M059J (cell line): ENCODE measurements at places on chromosomes 3 and 15. TPM values are rescaled to one million over a fixed set of nuclear protein-coding genes. Genes with fewer than 3 reads are reported as not detected.

DNA sequence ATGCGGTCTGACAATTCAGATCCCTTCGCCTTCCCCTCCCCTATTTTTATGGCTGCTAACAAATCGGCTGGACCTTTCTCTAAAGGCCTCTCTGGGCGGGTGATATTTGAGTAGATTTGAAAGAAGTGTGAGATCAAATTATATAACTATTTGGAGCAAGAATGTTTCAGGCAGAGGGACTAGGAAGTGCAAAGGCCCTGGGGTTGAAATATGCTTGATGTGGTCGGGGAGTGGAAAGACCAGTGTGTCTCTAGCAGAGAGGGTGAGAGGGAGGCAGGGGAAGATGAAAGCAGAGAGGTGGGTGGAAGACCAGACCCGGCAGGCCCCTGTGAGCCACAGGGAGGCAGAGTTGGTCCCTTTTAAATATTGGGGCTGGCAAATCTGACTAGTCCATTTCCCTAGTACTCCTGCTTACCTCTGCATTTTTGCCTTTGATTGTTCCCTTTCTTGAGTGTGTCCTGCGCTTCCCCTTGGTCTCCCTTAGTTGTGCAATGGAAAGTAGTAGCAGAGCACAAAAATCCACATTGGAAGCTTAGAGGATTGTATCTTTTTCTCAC is 32.3 kb downstream of the SLCO3A1 start:
- no peak for DNase-seq

DNA sequence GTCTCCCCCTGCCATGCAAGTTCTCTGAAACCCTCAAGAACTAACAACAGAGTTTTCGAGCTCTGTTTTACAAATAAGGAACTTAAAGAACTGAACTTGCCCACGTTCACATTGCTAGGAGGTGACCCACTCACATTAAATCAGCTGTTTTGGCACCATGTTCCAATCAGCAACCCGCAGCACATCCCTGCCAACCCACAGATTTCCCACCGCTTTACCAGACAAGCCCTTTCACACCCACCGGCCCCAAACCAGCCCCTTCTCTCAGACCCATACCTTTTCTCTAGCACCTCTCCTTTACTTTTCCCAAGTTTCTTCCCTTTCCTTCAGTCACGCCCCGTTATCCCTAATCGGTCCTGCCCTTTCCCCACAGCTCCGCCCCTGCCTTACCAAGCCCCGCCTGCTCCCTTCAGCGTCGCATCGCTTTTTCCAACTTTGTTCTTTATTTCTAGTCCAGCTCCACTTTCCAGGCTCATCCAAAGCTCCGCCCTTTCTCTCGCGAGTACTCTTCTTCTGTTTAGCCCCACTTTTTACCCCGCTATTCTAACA is 804 bp upstream of the BRPF1 start:
- no peak for DNase-seq

The TMOD2 gene
- 3.5 and 4.4 TPM in 2 replicates for total RNA-seq

The EFCC1 gene
- total RNA-seq, result not detected in 2 replicates

GRCh38 chr3:116242825-116243224 is 202.5 kb downstream of the LSAMP start:
- DNase-seq, result no peak
